ENCODE measurements at places on chromosomes 2 and 18.

DNA sequence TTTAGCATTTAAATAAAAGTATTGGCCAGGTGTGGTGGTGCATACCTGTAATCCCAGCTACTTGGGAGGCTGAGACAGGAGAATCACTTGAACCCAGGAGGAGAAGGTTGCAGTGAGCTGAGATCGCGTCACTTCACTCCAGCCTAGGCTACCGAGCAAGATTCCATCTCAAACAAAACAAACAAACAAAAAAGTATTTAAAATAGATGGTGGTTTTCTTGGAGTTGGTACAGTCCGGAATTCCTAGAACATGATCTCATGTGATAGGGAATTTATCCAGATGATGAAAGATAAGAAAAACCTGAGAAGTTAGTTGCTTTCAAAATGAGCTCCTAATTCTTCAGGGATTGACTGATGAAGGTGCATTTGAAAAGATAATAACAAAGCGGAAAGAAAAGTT, 62.0 kb downstream of the BIRC6 start:
- no peak for DNase-seq

DNA sequence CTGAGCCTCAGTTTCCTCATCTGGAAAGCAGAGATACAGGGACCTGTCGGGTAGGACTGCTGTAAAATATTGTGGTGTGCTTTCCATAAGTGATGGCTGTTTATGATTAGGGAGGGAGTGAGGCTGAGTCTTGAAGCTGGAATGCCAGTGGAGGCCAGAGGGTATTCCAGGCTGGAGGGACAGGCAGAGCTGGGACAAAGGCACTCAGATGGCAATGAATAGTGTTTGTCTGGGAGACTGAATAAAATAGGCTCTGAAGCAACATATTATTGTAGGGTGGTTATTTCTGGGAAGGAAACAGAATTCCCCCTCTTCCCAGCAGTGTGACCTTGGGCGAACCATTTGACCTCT, 120.7 kb downstream of the INHBB start:
- no peak for DNase-seq

- peak; percentile 12 for DNase-seq
These were observed 2.6 kb upstream of the CYP26B1 start for GRCh38 chr2:72150157-72150860.

GRCh38 chr2:134389381-134389780, 135.5 kb downstream of the MGAT5 start:
- no peak for DNase-seq

DNA sequence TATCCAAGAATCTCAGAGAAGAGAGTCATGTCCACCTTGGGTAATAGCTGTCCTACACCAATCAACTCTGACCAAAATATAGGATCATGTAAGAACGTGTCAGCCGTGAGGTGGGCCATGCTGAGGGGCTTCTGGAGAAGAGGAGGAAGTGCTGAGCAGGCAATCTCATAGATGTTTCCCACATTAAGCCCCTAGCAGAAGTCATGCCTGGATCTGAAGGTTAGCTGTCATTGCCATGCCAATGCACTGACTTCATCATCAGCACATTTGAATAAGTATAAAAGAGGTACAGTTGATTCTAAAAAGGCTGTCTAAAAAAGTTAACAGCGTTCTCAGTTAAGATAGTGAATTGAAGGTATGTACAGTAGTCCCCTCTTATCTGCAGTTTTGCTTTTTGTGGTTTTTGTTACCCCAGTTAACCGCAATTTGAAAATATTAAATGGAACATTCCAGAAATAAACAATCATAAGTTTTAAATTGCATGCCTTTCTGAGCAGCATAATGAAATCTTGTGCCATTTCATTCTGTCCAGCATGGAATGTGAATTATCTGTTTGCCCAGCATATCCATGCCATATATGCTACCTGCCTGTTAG, 67.2 kb upstream of the TMEM17 start:
- no peak for DNase-seq

GRCh38 chr2:223076573-223076972, 24.6 kb downstream of the KCNE4 start:
- DNase-seq = no peak

DNA sequence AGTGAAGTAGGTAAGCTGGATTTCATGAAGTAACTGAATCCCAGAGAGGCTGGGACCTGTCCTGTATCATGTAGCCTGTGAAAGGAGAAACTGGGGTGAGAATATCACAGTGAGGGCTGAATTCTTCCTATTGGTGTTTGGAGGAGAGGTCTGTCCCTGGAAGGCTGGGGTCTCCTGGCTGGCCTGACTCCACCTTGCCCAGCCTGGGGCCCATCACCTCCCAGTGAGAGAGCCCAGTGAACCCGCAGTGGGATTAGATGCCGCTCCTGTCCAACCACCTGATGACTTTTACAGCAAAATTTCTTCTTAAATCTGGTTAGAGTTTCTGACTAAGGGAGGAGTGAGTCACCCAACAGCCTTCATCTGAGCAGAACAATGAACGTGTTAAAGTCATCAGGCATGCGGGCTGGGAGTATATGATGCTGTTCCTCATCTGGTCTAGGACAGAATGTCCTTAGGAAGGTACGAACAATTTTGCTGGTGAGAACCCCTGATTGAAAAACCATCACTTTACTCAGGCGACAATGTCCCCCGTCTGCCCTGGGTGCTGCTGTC, 152.9 kb downstream of the LPIN1 start:
- no peak for DNase-seq

- DNase-seq = no peak
These were observed 82.3 kb downstream of the INPP5D start for GRCh38 chr2:233142355-233142897.

DNA sequence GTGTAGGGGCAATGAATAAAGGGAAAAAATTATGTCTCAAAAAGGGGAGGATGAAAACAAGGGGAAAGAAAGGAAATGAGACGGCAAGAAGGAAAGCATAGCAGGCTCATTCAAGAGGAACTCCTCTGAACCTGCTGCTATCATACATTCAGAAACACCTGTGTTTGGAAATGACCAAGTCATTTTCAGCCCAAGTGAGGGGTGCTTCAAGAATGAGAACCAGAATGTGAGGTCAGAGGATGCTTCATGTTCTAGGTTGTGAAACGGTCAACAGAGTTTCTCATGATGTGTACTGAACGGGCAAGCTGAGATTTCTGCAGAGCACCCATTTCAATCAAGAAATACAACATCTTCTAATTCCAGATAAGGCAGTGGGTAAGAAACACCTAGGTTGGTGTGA, 1367.2 kb upstream of the CELF4 start:
- DNase-seq = no peak

DNA sequence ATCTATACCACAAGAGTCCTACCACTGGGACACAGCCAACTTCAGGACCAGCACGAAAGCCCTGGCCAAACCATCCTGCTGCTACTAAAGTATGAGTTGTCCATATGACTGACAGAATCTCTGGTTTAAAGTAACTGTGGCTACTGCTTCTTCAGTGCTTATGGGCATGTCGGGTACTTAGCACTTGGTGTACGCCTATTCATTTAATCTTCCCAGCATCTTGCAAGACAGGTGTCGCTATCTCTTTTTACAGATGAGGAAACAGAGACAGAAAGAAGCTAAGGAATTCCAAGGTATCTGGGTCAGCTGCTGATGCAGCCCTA, 203.4 kb upstream of the ID2 start:
- DNase-seq = no peak

DNA sequence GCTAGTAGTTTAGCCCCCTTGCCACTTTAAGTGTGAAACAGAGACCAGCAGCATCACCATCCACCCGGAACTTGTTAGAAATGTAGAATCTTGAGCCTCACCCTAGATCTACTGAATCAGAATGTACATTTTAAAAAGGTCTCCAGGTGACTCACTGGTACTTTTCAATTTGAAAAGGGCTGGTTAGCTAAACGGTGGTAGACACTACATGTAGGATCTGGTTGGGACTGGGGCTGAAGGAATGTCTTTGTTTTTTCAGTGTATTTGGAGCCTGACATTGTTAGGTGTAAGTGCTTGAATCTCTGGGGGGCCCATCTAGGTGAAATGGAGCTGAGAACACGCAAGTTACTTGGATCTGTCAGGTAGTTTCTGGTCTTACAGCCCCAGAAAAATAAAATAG, 44.0 kb upstream of the XPO1 start:
- DNase-seq = no peak

DNA sequence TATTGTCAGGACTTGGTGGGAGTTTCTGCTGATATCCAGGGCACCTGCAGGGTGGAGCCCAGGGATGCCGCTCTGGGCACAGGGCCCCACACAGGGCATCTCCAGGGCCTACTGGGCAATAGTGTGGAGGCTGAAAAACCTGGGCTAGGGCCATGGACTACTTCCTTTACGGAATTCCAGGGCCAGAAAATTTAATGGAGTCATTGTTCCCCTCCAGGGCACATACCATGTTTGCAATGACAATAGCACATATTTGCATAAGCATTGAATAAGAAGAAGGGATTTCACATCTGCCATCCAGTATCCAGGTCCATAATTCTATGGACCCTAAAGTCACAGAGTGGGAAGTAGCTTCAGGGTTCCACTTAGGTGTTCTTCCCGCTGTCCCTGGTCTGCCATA, 103.8 kb upstream of the TPO start:
- DNase-seq = no peak

All from activated CD4-positive, CD25-positive, alpha-beta regulatory T cell (primary cell).